ENCODE measurements at places on chromosomes 7 and 10.

DNA sequence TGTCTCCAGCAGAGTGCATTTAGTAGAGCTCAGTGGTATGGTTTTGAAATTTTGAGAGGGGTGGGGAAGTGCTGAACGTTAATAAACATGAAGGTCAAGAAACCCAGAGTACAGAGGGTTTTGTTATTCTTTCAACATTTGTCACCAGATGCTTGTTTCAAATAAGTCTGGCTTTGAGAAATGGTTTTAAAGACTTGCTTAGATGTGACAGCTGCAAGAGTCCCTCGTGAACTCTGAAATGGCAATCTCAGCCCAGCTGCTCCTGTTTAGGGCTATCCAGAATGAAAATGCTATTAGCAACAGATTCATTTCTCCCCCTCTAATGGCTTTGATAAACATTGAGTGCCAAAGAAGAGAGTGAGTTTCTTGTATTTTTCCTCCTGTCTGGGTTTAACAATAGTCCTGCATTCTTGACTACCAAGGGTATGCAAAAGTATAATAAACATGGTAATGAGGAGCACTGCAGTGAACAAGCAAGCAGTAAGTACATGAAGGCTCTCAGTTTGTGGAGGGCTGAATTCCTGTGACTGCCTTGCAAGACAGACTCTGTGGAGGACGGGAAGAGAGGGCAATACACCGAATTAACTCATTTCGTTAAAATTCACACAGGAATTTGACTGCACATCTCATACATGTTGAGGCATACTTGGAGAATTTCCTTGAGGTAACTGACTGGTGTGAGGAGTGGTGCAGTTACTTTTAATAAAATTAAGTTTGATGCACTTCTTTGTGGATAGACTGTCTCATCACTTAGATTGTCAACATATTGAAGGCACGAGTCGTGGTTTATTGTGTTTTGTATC is 490.9 kb downstream of the REEP3 start:
- no peaks in the 10 kb centered on the region for H3K27me3 ChIP-seq
- no peaks in the 10 kb centered on the region for H3K4me1 ChIP-seq
- H3K36me3 ChIP-seq: no peaks in the 10 kb centered on the region
- DNase-seq: no peak
- H3K27ac ChIP-seq: no peak overlapping the region

DNA sequence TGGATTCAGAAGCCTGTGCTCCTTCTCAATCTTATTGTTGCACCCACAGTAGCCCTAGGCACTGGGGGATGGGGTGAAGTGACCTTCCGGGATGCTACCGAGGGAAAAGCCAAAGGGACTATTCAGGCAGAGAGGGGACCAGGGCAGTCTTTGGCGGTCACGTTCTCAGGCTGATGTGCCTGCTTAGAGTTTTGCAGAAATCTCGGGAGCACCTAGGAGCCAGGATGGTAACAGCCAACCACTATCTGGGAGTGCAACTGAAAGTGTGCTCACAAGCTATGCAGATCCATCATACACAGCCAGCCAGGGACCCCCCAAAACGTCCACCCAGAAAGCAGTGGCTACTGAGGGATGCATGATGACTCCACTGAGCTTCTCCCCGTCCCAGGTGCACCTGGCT is 52.4 kb downstream of the CXCL12 start:
- no peak for DNase-seq
- H3K4me3 ChIP-seq: no peak overlapping the region
- peaks cover 14% of the 10 kb centered on the region for H3K4me1 ChIP-seq
- H3K27me3 ChIP-seq: no peaks in the 10 kb centered on the region
- H3K36me3 ChIP-seq: no peaks in the 10 kb centered on the region

GRCh38 chr7:100119072-100119969 is at the start of the genes CNPY4 and TAF6:
Gene CNPY4 (plus strand): TSS chr7:100119634. CDS start chr7:100119745, 111 bp downstream.
Gene TAF6 (minus strand): TSS chr7:100119358. CDS start chr7:100114209, 5,149 bp downstream.
- peak; percentile 96 for DNase-seq
- no peaks in the 10 kb centered on the region for H3K27me3 ChIP-seq
- H3K4me3 ChIP-seq: peak within 1 kb of the TSS; percentile 97
- H3K36me3 ChIP-seq: peaks cover 10% of the 10 kb centered on the region
- H3K4me1 ChIP-seq: peaks cover 29% of the 10 kb centered on the region

GRCh38 chr10:2927958-2928840 is 139.1 kb upstream of the PFKP start:
- peak; percentile 59 for DNase-seq
- peaks cover 70% of the 10 kb centered on the region for H3K27me3 ChIP-seq
- no peak overlapping the region for H3K27ac ChIP-seq
- peaks cover 5% of the 10 kb centered on the region for H3K4me1 ChIP-seq
- no peaks in the 10 kb centered on the region for H3K36me3 ChIP-seq

GRCh38 chr7:36951257-36951697 is 227.0 kb upstream of the AOAH start:
- H3K27ac ChIP-seq: no peak overlapping the region
- DNase-seq: no peak
- H3K27me3 ChIP-seq: no peaks in the 10 kb centered on the region
- H3K4me1 ChIP-seq: peaks cover 17% of the 10 kb centered on the region

- peaks cover 5% of the 10 kb centered on the region for H3K4me1 ChIP-seq
- no peak overlapping the region for H3K4me3 ChIP-seq
- H3K27ac ChIP-seq: no peak overlapping the region
- DNase-seq: no peak
- H3K36me3 ChIP-seq: no peaks in the 10 kb centered on the region
Measured at GRCh38 chr10:124185084-124185483, 91.7 kb upstream of the CHST15 start.

DNA sequence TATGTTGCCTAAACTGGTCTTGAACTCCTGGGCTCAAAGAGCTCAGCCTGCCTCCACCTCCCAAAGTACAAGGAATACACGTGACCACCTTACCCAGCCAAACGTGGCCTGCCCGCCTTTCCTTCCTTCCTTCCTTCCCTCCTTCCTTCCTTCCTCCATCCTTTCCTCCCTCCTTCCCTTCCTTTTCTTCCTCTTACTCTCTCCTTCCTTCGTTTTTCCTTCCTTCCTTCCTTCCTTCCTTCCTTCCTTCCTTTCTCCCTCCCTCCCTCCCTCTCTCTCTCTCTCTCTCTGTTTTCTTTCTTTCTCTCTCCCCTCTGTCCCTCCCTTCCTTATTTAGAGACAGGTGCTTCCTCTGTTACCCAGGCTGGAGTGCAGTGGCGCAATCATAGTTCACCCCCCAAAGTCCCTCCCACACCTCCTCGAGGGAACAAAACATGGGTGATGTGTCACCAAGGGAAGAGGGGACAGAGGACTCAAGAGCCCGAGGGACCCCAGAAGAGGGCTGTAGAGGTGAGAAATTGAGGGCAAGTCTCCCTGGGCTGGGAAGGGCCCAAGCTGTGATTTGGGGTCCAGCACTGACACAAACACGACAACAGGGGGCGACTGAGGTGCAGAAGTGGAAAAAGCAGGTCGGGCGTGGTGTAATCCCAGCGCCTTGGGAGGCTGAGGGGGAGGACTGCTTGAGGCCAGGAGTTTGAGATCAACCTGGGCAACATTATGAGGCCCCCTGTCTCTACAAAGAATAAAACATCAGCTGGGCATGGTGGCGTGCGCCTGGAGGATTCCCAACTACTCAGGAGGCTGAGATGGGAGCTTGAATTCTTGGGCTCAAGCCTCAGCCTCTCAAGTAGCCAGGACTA is 28.1 kb downstream of the EPHB4 start:
- no peak overlapping the region for H3K4me3 ChIP-seq
- no peaks in the 10 kb centered on the region for H3K36me3 ChIP-seq
- DNase-seq: peak; percentile 52

- DNase-seq: no peak
- H3K36me3 ChIP-seq: no peaks in the 10 kb centered on the region
- H3K27ac ChIP-seq: no peak overlapping the region
- H3K27me3 ChIP-seq: no peaks in the 10 kb centered on the region
Measured at GRCh38 chr10:31381171-31381570, 62.2 kb downstream of the ZEB1 start.

Measured in left ventricle myocardium inferior (tissue), 1 donor.